ENCODE measurements at places on chromosomes 4 and X.
A peak's percentile ranks its signal among the peaks of the same experiment; 100 is the strongest.

DNA sequence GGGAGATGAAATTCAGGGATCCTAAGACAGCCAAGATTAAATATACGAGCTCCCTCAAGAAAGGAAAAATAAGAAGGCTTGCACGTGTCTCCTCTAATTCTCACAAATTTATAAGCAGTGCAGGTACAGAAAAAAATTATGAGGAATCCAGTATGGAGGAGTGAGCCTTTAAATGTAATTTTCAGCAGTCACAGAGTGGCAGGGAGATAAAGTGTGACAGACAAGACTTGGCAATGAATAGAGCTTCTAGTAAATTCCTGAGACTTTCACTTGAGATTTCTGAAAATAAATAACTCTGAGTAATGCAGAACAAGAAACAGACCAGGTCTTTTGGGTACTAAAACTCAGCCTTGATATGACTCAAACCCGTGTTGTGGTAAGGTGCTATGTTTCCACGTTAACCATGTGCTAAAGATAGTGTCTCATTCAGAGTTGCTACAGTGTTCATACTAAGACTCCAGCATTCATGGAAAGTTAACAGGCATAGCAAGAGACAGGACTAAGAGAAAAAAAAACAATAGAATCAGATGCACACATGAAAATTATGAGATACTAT lies 119.8 kb downstream of the SPOCK3 start:
- no peak for DNase-seq

DNA sequence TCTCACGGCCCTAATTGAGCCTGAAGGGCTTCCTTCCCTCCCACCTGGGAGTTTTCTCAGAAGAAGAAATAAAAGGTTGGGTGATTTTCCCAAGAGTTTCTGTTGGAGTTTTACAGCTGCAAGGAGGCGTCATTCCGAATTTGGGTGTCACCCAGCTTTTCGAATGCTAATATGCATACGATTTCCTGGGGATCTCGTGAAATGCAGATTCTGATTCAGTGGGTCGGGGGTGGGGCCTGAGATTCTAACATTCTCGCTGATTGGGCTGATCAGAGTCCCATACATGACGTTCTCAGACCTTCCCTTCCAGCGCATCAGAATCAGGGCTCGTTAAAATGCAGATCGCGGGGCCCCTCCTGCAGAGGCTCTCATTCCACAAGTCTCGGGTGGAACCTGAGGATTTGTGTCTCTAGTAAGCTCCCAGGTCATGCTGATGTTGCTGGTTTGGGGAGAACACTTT lies 125.8 kb upstream of the STX18 start:
- DNase-seq: peak; percentile 47

- no peak for DNase-seq
Observed at GRCh38 chr4:41384992-41385391, 128.3 kb downstream of the UCHL1 start.

DNA sequence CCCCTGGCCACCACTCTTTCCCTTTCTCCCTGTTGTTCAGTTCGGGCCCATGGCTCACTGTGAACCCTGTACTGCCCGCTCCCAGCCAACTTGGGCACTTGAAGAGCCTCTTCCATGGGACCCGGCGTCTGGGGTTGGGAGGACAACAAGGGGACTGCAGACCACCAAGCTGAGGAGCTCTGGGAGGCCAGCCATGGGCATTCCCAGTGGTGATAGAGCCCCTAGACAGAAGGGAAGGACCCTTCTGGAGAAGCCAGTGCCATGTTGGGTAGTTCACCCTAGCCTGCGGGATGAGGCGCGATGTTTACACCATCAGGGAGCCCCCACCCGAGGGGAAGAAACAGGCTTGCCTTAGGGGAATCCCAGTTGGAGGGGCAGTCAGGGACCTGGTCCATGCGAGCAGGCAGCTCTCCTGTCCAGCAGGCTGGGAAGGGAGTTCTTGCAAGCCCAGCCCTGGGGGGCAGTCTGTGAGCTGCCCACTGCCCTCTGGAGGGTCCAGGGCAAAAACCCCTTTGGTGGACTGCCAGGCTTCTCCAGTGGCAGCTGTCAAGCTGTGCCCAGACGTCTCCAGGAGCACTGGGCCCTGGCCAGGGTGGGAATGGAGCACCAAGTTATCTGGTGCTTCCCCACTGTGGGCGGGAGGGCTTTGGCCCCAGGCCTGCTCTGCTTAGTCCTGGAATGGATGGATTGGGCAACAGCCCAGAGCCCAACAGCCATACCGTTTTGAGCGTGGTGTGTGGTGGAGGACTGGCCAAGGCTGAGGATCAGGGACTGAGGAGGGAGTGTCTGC lies 23.7 kb upstream of the UBA1 start:
- no peak for DNase-seq

- DNase-seq: no peak
Observed at GRCh38 chr4:5980436-5981155, 37.6 kb downstream of the C4orf50 start.

DNA sequence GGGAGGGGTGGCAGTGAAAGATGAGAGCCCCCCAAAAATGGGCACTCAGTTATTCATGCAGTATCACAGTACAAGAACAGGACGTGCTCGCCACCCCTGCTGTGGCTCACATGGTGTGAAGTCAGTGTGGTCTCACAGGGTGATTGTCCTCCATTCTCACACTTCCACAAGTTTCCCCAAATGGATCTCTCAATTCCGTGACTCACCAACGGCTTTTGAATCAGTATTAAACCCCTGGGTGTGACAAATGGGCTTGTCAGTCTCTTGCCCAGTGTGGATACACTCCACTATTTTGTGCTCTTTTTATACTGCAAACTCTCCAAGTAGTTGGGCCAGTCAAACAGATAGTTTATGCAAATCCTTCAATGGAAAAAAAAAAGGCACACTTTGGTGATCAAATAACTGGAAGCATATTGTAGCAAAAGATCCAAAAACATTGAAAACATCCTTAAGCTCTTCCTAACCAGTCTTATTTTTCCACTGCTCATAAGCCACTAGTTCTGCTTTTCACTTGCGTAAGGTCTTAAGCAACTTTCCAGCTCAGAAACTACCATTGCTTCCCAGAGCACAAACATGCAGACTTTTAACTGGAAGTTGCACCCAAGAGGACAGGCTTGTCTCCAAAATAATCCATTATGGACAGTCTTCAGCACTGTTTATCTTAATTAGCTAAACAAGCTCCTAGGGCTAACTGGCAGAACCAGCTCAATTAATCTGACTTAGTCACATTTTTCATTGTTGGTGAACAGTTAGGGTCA lies 365.7 kb downstream of the PPP3CA start:
- DNase-seq: no peak

DNA sequence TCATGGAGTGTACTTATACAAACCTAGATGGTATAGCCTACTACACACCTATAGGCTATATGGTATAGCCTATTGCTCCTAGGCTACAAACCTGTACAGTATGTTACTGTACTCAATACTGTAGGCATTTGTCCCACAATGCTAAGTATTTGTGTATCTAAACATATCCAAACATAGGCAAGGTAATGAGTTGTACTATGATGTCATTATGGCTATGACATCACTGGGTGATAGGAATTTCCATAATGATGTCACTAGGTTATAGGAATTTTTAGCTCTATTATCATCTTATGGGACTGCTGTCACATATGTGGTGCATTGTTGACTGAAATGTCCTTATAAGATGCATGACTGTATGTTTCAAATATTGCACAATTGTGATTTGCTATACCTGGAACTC lies 5.5 kb upstream of the PAGE1 start:
- DNase-seq: no peak

DNA sequence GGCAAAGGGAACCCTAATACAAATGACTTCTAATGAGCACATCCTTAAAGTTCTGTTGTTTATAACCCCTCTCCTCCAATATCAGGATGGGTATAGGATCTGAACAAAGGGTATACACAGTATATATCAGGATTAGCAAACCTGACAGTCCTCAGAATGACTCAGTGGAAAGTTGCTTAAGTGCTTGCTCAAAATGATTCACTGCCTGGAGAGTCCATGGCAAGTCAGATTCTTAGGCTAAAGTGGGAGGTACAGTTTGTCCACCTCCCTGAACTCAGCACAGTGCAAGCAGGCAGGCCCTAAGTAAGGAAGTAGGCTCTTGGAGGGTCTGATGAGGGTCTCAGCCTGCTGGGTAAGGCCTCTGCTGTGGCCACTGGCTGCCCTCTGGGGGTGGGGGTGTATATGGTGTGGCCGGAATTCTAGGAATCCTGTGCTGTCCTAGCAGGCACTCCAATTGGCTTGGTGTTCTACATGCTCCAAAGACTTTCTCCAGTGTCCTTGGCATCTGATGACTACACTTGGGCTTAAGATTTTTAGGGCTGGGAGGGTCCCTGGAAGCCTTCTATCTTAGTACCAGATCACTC lies 54.3 kb downstream of the CHRDL1 start:
- no peak for DNase-seq

GRCh38 chrX:1528186-1528883 lies 8.7 kb downstream of the P2RY8 start:
- DNase-seq: no peak

- peak; percentile 88 for DNase-seq
Observed at GRCh38 chr4:122826553-122827257, at the start of gene FGF2. TSS of gene FGF2 (plus strand) at chr4:122826831. CDS start at chr4:122827175, 344 bp downstream.

DNA sequence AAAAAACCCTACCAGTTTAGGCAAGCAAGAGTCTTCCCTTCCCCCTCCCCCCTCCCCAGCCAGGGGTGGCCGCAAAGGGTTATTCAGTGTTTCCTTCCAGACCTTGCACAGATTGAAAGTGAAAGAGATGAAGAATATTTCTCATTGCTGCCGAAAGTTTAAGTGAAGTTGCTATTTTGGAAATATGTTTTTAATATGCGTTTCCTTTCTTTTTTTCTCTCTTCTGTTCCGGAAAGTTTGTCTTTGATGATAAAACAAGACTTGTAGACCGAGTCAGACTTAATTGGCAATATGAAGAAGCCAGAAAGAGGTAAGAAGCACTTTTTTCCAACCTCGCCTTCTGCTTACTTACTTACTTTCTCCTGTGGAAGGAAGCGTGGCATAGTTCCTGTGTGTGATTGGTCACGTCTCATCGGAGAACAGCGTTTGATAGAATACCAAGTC lies 58.5 kb upstream of the CLCN4 start:
- no peak for DNase-seq

GRCh38 chr4:13866881-13867280 lies 239.4 kb upstream of the BOD1L1 start:
- DNase-seq: no peak

DNA sequence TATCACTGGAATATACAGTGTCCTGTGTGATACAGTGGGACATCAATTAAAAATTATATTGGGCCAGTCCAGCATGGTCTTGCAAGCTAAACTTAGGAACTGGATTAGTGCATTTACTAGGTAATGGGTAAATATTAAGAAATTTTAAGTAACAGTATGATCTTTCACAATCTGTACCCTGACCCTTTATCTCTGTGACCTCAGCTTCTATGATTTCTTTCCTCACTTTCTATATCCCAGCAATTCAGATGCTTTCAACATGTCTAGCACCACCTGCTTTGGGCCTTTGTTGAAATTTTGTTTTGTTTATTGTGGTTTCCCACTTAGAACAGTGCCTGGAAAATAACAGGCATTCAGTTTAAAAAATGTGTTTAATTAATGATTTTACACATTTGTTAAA lies 2295.4 kb downstream of the ARAP2 start:
- no peak for DNase-seq

GRCh38 chrX:12949205-12949926 lies 25.5 kb upstream of the TMSB4X start:
- DNase-seq: no peak

- DNase-seq: no peak
Observed at GRCh38 chr4:24858026-24858425, 54.8 kb downstream of the CCDC149 start.

DNA sequence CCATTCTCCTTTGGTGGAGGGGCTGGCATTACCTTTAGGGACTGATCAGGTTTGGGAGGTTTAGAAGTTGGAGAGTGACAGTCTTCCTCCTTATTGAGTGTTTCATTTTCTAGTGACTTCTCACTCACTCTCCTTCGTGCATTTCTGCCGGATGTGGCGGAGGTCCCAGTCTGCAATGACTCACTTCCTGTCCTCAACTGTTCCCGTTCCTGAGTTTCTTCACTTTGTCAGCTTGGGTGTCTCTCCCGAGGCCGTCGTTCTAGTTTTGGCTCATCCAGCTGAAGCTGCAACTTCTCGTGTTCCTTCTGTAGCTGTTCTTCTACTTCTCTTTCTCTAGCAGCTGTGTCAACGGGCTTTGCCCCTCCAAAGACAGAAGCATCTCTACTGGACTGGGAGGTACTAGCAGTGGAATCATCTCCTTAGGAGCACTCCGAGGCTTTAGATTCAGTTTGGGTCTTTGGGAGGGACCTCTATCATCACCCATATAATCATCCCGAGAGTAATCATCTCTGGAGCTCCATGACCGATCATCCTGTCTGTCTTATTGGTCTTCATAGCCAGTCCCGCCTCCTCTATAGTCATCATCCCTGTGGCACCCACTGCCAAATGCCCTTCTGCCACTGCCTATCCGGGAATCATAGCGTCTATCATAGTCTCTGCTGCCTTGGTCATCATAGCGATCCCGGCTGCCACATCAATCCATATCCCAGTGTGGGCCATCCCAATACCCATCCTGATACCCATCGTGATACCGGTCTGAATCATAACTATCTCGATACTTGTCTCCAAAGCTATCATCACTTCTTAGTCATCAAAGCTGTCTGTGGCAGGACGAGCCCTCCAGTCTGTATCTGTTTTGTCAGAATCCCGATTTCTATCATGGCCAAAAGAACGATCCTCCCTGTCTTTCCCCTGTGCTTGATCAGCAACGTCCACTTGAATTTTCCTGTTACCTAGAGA lies 35.3 kb upstream of the VSIG4 start:
- DNase-seq: no peak

DNA sequence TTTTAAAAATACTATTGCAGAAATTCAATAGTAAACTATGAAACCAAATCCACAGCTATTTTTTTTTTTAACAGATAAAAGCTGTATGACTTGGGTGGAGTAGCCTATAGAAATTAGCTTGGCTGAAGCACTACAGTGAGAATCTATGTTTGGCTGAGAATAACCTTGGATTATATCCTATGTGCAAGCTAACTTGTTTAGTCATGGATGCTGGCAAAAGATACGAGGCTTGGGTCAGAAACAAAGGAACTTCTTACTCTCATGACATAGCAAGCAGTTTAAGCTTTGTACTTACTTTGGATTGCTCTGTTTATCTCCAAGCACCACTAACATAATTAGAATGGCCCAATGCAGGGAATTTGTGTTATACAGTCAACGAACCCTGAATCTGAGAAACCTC lies 119.2 kb upstream of the GRID2 start:
- DNase-seq: no peak

DNA sequence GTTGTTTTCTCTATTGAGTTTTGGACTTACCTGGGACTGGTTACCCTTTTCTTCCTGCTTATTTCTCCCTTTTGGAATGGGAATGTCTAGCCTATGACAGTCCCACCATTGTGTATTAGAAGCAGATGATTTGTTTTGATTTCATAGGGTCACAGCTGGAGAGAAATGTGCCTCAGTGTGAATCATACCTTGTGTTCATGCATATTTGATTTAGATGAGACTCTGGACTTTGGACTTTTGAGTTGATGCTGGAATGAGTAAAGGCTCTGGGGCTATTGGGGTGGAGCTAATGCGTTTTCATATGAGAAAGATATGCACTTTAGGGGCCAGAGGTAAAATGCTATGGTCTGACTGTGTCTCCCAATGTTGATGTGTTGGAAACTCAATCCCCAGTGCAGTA lies 30.5 kb upstream of the TEX13C start:
- no peak for DNase-seq

All from neural progenitor cell (in vitro differentiated cells).